NCI-H1048 (cell line): ENCODE measurements at places on chromosomes 3 and 15.
A peak's percentile ranks its signal among the peaks of the same experiment; 100 is the strongest.

GRCh38 chr3:129994883-129995559 is 20.5 kb downstream of the TRH start:
- no peak for DNase-seq

GRCh38 chr3:53224536-53224935 is 31.3 kb downstream of the TKT start:
- no peak for DNase-seq

DNA sequence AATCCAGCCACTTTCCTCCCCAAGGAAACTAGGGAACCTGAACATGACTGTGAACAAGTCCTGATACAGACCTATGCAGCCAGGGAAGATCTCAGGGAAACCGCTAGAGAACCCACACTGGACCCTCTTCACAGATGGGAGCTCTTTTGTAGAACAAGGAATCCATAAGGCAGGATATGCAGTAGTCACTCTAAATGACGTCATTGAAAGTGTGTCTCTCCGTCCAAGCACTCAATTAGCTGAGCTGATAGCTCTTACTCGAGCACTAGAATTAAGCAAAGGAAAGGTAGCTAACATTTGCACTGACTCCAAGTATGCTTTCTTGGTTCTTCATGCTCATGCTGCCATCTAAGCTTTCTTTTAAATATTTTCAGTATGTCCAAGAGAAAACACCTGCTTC is 10.0 kb upstream of the SMCO1 start:
- DNase-seq = no peak

DNA sequence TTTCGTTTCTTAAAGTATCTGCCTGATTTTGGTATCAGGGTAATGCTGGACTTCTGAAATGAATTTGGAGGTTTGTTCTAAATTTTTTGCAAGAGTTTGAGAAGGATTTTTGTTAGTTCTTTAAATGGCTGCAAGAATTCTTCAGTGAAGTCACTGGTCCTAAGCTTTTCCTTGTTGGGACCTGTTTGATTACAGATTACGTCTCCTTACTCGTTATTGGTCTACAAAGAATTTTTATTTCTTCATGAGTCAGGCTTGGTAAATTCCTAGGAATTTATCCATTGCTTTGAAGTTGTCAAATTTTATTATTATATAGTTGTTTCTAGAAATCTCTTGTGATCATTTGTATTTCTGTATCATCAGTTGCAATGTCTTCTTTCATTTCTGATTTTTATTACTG is 196.0 kb downstream of the DPH6 start:
- DNase-seq = no peak

GRCh38 chr15:40069178-40070165 is 30.5 kb upstream of the SRP14 start:
- DNase-seq = peak; percentile 38

GRCh38 chr3:5165698-5166097 is 21.8 kb upstream of the EDEM1 start:
- DNase-seq = no peak

DNA sequence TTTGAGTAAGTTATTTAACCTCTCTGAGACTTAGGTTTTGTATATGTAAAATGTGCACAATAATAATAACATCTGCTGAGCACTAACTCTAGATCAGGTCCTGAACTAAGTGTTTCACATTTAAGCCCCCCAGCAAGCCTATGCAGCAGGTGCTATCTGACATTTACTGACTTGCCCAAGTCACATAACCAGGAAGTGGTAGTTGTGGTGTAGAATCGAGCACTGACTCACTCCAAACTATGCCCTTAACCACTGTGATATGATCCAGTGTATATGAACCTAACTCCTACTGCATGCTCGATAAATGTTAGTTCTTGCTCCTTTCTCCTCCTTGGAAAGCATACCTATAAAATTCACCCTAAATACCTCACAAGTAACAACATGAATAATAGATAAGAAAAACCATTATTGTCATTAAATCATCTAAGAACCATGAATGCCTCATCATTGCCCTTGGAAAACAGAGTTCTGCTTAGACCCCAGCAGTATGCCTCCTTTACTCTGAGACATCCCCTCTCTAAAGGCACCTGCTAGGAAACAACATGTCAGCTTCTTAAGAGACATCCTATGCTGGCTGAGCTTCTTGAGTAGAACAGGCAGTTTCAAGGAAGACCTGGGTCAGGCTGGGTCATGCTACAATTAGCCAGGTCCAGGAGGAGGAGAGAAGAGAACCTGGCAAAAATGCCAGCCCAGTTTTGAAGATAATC is 3.0 kb upstream of the SHC4 start:
- no peak for DNase-seq

GRCh38 chr15:36831904-36832287 is 252.5 kb downstream of the CDIN1 start:
- no peak for DNase-seq

GRCh38 chr3:13750215-13750614 is 129.7 kb downstream of the WNT7A start:
- DNase-seq = no peak

DNA sequence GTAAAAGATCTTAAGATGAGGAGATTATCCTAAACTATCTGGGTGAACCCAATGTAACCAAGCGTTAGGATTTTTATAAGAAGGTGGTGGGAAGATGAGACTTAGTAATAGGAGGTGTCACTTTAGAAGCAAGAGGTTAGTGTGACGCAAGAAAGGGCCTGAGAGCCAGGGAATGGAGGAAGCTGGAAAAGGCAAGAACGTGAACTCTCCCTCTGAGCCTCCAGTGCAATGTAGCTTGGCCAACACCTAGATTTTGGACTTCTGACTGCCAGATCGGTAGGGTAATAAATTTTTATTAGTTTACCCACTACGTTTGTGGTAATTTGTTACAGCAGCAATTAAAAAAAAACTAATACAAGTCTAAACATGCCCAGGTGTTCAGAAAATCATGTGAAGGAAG is 20.8 kb upstream of the CNTN6 start:
- no peak for DNase-seq

GRCh38 chr3:42533161-42533897 is 30.9 kb downstream of the VIPR1 start:
- DNase-seq = no peak

- DNase-seq = no peak
These were observed 8.5 kb upstream of the FANCD2 start for GRCh38 chr3:10017636-10018292.

DNA sequence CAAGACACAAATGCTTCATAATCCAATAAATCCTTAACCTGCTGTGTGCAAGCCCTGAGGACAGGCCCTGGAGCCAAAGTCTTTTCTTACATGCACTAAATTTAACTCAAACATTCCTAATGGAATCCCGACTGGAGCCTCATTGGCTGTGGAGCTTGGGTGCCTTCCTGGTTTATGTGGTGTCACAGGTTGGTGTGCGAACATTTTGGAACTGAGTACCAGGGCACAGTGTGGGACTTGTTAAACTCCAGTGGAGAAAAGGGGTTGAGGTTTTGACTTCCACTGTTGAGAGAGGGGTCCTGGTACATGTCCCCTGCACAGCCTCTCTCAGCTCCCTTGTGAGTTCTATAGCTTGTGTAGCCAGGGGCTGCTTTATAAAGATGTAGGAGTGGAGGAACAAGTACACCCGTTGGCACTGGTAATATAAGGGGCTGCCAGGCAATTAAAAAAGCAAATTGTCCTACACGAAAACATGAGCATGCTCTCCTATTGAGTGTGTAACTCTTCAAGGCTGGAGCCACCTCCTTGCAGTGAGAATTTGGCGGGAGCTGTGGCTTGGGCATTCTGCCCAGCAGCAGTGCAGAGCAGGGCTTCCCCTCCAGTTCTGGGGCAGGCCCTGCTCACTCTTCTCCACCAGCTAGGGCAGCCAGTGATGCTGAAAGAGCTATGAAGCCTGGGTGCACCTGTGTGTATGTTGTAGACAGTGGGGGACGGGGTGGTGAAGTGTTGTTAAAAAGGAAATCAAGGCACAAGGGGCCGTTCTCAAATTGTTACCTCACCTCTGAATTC is 218.1 kb downstream of the CLSTN2 start:
- DNase-seq = no peak

DNA sequence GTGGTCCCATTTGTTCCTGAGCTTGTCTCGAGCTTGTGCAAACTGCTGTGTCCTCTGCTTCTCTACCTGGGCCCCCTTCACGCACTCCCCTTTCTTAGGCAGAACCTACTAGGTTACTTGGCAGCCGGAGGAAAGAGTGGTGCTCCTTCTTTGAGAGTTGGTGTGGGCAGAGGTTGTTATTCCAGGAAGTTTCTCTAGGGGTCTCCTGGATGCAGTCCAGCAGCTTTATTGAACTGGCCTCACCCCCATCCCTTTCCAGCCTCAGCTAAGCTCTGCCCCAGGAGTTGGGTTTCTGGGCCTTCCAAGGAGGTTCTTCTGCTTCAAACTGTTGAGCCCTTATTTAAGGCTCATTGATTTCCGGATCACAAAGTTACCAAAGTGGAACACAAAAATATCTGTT is 103.2 kb downstream of the C3orf70 start:
- no peak for DNase-seq

DNA sequence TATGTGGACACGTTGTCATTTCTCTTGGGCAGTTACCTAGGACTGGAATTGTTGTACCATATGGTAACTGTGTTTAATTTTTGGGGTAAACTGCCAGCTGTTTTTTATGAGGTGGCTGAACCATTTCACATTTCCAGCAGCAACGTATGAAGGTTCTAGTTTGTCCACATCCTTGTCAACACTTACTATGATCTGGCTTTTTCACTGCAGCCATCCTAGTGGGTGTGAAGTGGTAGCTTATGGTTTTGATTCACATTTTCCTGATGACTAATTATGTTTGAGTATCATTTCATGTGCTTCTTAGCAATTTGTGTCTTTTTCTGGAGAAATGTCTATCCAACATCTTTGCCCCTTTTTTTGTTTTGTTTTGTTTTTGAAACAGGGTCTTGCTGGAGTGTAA is 96.2 kb downstream of the VGLL4 start:
- DNase-seq = no peak

DNA sequence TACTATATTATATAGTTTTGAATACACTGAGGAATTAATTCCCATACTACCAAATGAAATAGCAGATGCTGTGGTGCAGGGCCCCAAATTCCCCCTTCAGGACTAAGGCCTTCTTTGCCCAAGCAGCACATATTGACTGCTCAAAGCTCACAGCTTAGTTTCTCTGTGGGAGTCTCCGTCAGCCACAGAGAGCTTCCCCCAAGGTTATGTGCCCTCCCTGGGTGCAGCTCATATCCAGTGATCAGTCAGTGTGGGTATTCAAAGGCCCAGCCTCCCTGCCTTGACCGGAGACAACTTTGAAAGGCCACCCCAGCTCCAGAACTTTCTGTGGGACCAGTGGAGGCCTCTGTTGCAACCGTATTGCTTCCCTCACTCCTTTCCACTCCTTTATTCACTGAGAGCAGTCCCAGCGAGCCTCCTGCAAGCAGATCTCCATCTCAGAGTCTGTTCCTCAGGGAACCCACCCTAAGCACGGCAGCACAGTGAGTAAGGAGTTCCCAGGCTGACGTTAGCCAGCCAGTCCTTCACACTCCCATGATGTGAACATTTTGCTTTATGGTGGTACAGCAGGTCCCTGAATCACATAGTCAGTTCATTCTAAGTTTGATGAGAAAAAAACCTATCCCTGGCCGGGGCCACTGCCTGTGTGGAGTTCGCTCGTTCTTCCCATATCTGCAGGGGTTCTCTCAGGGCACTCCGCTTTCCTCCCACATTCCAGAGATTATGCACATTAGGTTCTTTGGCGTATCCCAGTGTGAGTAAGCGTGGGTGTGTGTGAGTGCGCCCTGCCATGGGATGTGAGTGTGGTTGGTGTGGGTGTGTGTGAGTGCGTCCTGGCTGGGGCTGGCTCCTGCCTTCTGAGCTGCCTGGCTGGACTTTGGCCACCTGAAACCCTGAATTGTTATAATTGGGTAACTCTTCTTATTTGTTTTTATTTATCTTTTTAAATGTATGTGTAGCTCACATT is 64.4 kb upstream of the PPARG start:
- DNase-seq = no peak

- no peak for DNase-seq
These were observed 34.9 kb upstream of the POU1F1 start for GRCh38 chr3:87311309-87311708.

DNA sequence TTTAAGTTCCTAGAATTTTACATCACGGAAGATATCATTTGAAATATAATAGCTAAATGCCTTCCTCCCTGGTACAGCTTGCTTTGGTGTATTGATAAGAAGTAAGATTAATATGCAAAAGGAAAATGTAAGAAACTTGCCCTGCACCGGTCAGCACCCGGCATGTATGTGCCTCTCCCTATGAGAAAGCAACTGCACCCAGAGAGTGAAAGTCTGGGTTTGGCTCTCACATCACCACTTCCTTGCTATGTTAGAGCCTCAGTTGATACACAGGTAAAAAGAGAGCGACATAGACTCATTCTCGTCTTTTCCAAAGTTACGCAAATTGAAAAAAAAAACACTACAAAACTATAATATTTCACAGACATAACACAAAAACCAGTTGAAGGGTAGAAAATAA is 96.7 kb downstream of the FOXP1 start:
- no peak for DNase-seq

GRCh38 chr3:107989661-107990060 is 101.2 kb downstream of the CD47 start:
- no peak for DNase-seq

GRCh38 chr3:94481226-94481898 is 418.5 kb downstream of the NSUN3 start:
- no peak for DNase-seq

DNA sequence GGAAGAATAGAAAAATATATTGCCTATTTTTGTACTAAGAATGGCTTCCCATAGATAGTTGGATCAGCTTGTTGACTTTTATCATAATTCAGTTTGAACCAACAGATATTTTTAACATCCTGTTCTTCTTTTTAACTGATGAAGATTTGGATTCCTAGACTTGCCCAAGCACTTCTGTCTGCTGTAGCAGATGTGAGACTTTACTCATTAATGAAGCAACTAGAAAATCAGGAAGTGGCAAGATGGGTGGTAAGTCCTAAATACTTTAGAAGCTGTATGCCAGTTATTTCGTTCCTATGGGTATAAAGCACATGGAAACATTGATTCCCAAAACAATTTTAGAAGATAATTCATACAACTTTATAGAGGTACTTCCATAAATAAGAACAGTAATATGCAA is 8.4 kb downstream of the PIGB start:
- DNase-seq = no peak

GRCh38 chr3:43728947-43729346 is 38.2 kb downstream of the ABHD5 start:
- DNase-seq = no peak

DNA sequence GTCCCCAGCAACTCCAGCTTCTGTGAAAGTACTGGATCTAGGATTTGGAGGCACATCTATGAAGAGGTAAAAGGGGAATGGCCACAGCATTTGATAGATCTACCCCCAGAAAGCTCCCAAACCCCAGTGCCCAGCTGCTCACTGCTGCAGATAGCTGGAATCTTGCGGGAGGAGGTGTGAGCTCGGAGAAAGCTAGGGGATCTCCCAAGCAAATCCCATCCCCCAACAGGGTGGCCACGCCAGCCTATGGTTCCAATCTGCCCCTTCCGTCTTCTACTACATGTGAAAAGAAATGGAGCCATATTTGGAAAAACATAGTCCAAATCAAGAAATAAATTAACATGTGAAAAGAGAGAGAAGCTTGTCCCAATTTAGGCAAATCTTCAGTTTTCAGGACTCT is 42.0 kb downstream of the SEMA5B start:
- DNase-seq = no peak

GRCh38 chr3:15266510-15267376 is 60.7 kb downstream of the CAPN7 start:
- no peak for DNase-seq
